Thyroid gland (tissue), 4 donors: ENCODE measurements at places on chromosomes 2 and 18. TPM values are rescaled to one million over a fixed set of nuclear protein-coding genes. Genes with fewer than 3 reads are reported as not detected.

MOCOS gene
- 0.45 TPM for total RNA-seq

GRCh38 chr18:62030091-62030985 is 137.5 kb upstream of the RNF152 start:
- H3K27me3 ChIP-seq, result no peaks in the 10 kb centered on the region
- H3K36me3 ChIP-seq, result no peaks in the 10 kb centered on the region
- H3K27ac ChIP-seq, result no peak overlapping the region
- no peak for DNase-seq
- no peaks in the 10 kb centered on the region for H3K4me1 ChIP-seq
- H3K4me3 ChIP-seq, result no peak overlapping the region

DNA sequence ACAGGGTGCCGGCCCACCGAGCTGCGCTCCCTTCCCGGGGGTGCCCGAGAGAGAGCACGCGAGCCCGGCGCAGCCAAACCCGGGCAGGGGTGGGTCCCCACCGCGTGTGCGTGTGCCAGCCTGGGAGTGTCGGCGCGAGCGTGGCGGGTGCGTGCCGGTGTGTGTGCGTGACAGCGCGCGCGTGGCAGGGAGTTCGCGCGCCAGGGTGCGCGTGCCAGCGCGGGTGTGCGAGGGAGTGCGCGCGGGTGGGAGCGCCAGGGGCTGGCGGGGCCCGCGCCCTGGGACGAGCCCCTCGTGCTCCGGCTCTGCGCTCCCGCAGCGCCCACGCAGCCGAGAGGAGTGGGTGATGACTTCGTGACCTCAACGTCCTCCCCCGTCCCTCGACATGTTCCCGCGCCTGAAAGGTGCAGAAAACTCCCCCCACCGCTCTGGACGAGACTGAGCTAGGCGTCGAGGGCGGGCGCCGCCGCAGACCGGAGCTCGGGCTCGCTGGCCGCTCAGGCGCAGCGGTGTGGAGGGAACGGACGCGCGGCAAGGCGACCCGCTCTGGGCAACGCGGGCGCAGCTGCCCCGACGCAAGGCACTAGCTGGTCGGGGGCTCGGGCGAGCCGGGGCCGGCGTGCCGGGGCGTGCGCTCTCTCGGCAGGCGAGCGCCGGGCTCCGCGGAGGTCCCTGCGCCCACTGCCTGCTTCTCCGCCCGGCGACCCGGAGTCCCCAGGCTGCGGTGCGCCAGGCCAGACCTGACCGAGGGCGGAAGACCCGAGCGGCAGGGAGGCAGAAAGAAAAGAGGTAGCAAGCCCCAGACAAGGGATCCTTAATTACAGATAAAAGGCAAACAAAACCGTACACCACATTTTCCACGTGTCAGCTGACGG is 582.8 kb downstream of the ZEB2 start:
- H3K4me3 ChIP-seq, result peak overlapping the region; percentile 12
- peak overlapping the region; percentile 14 for H3K27ac ChIP-seq
- no peaks in the 10 kb centered on the region for H3K27me3 ChIP-seq
- peak; percentile 17 for DNase-seq

AUP1 gene
- 103 TPM for total RNA-seq

DNA sequence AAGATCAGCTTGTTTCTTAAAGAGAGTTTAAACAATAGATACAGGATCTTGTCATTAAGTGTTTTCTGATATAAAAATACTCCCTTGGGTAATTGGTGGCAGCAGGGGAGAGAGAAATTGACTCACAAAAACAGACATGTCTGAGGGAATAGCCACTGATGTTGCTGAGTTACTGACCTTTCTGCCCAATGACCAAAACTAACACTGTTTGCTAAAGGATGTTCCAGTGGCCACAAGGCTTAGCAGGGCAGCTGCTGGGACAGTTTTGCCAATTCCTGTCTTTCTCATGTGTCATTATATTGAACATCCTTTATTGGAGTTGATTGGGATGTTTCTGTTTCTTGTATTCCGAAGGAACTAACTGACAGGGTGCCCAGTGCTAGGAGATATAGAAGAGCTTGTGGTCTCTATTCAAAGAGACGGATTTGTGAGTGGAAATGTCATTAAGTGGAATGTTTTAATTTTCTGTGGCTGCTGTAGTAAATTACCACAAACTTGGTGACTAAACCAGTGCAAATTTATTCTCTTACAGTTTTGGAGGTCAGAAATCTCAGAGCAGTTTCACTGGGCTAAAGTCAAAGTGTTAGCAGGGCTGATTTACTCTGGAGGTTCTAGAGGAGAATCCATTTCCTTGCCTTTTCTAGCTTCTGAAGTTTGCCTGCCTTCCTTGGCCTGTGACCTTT is 124.8 kb upstream of the RMDN2 start:
- no peaks in the 10 kb centered on the region for H3K36me3 ChIP-seq
- H3K4me3 ChIP-seq, result no peak overlapping the region
- no peak overlapping the region for H3K27ac ChIP-seq
- no peaks in the 10 kb centered on the region for H3K27me3 ChIP-seq

DNA sequence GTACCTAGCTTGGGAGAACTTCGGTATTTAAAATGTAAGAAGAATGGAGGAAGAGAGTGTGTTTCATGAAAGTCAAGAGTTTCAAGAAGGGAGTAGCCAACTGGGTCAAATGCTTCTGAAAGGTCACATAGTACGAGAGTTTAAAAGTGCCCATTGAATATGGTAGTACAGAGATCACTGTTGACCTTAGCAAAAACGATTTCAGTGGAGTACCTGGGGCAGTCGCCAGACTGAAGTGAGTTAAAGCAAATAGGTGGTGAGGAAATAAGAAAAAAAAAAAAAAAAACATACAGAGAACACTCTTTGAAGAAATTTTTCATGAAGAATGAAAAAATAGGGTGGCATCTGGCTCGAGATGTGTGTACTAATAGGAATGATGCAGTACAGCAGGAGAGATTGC is 11.5 kb downstream of the LIPT1 start:
- no peak overlapping the region for H3K4me3 ChIP-seq
- peaks cover 5% of the 10 kb centered on the region for H3K4me1 ChIP-seq
- H3K36me3 ChIP-seq, result no peaks in the 10 kb centered on the region
- DNase-seq, result peak; percentile 54

NYAP2 gene
- not detected for total RNA-seq
